ENCODE measurements at places on chromosomes 6 and 20.

GRCh38 chr6:168221497-168222079, 98.0 kb downstream of the DACT2 start:
- no peak for DNase-seq

DNA sequence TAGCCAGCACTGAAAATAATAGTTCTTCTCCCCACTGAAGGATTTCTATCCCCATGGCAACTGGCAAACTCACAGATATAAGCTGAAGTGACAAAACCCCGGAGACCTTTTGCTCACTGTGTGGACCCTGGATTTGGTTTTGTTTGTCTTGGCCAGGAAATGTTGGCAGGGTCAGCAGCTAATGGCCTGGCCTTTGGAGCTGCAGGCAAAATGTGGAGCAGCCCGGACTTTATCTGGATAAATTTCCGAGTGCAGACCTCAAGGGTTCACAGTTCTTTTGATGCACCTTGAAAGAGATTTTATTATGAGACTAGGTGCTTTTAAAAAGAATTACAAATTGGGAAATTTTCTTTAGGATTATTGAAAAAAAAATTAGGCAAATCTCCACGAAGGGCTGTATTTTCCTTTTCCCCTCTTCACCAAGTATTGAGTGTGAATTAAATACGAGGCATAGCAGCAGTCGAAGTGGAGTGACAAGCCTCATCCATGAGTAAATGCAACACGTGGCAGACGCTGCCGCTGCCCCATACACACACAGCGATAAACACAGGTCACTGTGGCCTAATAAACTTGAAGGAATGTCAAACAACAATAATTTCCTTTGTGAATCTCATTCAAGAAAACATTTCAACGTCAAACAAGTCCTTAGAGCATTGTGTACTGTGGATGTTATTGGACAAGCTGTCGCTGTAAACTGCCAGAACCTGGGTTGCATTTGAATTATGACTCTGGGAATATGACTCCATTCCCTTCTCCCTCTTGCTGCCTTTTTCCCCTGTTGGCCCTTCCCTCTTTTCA, 35.1 kb upstream of the CCN6 start:
- DNase-seq, result no peak

GRCh38 chr6:116388924-116389323, 18.2 kb downstream of the DSE start:
- DNase-seq, result no peak

- DNase-seq, result no peak
Observed at GRCh38 chr20:8163543-8163942, 31.5 kb downstream of the PLCB1 start.

DNA sequence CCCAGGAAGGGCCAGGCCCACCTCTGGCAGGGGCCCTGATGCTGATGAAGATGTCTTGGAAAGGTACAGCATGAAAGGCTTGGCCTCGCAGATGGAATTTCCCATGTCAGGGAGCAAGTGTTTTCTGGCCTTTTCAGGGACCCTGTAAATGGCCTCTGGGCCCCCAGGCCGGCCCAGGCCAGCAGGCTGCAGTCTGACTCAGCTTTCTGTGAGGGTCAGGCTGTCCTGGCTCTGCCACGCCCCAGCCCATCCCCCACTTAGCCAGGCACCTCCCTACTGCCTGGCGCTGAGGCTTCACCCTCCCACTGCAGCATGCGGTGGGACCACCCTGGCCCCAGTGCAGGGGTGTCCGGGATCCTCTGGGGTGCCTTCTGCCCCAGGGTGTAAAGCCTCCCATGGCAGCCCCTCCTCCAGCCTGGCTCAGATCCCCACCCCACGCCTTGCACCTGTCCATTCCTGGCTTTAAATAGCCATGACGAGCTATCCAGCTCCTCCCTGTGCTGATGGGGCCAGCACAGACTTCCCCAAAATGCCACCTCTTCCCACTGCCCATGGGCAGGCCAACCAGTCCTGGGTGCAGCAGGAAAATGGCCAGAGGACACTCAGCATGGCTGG, 35.6 kb upstream of the GATA5 start:
- DNase-seq, result no peak

DNA sequence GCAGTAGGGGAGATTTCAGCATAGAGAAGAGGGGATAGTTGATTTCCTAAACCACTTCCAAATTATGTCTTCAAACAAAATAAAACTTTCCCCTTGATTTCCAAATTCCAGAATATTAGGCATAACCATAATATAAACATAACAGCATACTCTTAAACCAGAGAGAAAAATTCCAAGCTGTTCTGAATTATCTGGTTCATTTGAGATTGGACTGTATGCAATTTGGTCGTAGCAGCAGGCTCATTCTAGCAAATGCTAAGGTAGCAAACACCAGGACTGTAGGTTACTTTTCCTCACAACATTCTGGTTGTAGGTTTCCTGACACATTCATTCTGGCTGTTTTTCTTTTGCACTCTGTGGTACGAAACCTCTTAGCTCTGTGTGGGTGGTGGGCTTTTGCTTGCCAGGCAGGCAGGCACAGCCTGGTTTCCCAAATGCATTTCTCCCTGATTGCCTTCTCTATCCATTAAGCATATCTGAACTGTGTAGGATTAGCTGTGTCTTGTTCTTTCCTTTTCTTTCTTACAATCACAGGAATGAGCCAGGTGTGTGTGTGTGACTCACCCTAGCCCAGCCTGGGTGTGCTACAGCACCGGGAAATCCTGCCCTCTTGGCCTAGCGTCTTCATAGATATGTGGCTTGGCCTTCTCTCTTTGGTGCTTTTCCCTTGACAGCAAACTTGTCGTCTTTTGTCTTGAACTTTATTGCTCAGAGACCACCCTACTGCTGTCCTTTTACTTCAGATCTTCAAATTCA, 77.1 kb downstream of the JARID2 start:
- no peak for DNase-seq

DNA sequence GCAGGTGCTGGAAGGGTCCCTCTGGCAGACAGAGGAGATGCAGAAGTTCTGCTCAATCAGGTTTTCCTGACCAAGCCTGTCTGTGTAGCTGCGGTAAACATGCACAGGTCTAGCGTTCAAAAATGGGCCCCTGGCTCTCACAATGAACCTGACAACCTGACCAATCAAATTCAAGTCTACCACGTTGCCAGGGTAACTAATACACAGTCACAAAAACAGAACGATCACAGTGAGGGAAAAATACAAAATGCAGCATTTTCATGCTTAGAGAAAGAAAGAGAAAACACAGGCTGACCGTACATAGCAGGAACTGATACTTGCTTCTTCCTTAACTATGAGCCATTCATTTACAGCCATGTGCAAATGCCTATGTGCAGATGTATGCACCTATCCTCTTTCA, 353.1 kb upstream of the TSHZ2 start:
- DNase-seq, result no peak

GRCh38 chr6:109706513-109706912, 15.4 kb downstream of the FIG4 start:
- DNase-seq, result no peak

DNA sequence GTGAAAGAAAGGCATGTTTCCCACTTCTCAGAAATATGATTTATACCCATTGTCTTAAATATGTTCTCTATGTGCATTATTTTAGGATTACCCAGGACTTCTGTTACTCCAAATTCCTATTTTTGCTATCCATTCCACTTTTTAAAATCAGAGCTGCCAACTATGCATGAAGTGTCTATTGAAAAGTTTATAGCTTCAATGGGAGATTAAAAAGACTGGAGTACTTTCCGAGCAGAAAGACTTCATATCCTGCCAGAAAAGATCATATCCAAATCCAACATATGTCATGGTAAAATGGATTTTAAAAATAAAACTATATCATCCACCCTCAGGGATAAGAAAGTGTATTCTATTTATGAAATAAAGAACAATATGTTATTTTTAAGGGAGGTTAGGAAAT, 212.7 kb downstream of the COL12A1 start:
- DNase-seq, result no peak

DNA sequence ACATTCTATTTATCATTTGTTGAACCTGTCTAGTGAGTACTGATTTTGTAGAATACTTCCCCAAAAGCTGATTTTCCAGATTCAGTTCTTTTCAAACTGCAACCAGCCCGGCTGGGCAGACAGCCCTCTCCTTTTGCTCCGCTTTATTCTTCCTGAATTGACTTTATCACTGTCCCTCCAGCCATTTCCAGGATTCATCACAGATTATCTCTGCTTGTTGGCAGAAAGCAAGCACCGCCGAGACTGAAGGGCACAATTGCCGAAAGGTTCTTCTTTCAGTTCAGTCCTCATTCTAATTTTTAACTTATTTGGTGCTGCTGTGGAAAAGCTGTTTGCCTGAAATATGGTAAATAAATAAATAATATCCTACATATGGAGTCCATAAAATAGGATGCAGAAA, 369.1 kb upstream of the FLRT3 start:
- DNase-seq, result no peak

GRCh38 chr20:8305449-8305978, 173.4 kb downstream of the PLCB1 start:
- DNase-seq, result peak; percentile 81

DNA sequence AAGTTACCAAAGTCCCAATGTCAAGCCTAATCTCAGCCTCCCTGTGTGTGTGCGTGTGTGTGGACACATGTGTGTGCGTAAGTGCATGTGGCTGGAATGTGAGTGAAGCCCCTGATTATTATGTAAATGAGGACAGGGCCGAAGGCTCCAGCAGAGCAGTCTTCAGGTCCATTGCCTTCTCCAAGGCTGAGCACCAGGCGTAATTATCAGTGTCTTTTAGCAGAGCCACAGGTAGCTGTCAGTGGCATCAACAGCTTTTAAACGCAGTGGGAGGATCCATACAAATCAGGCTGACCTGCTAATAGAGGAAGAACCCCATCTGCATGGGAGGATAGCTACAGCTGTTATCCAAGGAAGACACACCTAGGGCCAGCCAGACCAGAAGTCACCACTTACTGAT, 324.3 kb upstream of the MOCS1 start:
- DNase-seq, result no peak

DNA sequence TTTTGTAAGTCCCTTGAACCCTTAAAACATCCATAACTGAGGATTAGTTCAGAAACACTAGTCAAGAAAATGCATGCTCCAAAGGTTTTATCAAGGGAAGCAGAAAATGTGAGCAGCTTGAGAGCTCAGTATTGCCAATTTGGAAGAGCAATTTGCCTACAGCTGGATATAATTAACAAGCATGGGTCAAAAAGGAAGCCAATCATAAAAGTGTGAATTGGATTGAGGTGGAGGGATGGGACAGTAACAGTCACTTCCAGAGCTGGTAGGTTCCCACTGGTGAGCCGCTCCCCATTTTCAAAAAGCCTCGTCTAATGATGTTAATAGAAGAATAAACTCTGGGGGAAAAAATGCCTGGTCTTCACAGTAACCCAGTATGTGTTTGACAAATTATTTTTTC, 5.0 kb upstream of the PTPRK start:
- DNase-seq, result no peak

DNA sequence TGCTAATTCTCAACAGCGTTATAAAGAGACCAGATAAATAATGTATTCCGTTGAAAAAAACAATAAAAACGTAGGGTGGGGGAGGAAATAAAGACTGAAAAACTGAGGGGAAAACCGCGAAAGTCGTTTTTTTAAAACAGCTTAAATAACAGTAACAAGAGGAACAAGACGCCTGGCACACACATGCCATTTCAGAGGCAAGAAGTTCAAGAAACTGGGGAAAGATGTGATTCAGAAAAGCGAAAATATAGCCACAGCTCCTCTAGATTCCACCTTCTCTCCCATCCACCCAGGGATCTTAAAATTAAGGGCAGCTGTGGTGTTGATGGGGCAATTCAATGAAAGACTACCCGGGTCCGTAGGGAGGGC, 1.3 kb downstream of the EPB41L2 start:
- DNase-seq, result no peak

- no peak for DNase-seq
Observed at GRCh38 chr6:108627692-108628550, 67.2 kb downstream of the FOXO3 start.

DNA sequence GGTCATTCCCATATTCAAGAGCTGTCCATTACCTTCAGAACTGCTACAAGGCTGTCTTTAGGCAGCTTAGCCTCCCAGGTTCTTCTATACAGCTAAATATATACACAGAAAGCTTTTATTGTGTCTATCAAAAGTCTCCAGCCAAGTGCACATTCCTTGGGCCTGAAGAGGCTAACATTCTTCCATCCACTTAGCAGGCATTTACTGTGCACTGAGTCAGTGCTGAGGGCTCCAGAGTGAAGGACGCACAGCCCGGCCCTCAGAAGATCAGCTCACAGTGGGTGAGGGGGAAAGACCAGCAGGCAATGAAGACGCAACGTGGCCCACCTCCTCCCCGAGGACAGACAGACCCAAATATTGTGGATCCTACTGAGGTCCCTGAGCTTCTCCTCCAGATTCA, 569.9 kb downstream of the CDH26 start:
- no peak for DNase-seq

DNA sequence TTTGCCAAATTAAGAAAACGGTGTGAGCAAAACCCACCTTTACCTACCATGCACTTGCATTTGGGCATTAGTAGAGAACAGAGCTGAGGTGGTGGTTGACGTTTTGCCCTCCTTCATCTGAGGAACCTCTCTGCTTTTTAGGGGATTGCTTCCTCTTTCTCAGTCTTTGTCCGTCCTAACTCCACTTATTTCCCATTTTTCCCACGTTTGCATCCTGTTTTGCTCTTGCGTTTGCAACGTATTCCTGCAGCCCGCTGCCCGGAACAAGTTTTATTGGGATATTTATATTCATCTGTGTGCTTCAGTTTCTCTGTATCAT, 374 bp upstream of the SERINC1 start:
- no peak for DNase-seq

GRCh38 chr6:158358450-158359077, 46.3 kb downstream of the TULP4 start:
- no peak for DNase-seq

GRCh38 chr20:11205769-11206362, 532.1 kb upstream of the JAG1 start:
- DNase-seq, result no peak

DNA sequence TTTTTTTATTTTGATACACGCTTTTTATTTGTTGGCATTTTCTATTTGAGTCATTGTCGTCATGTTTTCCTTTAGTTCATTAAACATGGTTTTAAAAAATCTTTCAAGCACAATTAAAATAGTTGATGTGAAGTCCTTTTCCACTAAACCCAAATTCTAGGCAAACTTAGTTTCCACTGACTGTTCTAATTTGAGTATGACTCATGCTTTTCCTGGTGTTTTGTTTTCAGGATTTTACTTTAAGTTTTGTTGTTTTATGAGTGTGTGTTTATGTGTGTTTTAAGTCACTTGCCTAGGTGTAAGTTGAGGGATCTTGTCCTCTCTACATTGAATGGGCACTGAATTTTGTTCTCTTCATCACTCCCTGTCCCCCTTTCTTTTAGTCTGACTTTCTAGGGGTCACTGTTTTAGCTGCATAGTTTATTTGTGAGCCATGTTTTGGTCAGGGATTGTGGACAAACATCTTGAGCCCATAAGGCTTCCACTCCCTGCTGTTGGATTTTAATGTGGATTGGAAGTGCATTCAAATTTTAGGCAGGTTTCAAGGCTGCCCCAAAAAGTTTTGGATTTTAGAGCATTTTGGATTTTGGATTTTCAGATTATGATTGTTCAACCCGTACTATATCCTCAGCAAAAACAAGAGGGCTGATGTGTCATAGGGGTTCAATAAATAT, 94.8 kb downstream of the CDYL start:
- DNase-seq, result no peak

GRCh38 chr6:46605091-46605797, 47.4 kb downstream of the CYP39A1 start:
- no peak for DNase-seq

GRCh38 chr20:35626386-35627001, 10.9 kb downstream of the SPAG4 start:
- DNase-seq, result no peak
